ENCODE measurements at places on chromosomes 3 and 15.

- no peak for DNase-seq
These were observed at the start of gene PARP15 for GRCh38 chr3:122577409-122578031. PARP15 (plus strand) TSS chr3:122577650; CDS start chr3:122577668, 18 bp downstream.

DNA sequence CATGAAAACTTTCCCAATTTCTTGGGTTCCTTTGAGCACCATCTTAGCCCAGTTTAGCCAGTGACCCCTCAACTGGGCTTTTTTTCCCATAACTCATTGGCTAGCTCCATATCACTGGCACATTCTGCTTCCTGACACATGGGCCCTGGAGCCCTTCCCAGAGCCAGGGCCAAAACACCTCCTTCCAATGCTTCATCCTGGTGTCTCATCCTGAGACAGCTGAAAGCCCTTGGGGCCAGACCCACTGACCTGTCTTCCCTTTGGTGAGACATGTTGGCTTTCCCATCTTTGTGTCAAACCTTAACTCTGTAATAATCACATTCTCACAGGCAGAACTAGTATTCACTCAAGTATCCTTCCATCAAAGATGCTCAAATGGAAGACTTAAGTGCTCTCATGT is 82.6 kb upstream of the SMAD3 start:
- no peak for DNase-seq

- no peak for DNase-seq
These were observed 869.2 kb downstream of the IGSF11 start for GRCh38 chr3:118165413-118165812.

- DNase-seq = no peak
These were observed 471.0 kb downstream of the ZPLD1 start for GRCh38 chr3:102905811-102906210.

DNA sequence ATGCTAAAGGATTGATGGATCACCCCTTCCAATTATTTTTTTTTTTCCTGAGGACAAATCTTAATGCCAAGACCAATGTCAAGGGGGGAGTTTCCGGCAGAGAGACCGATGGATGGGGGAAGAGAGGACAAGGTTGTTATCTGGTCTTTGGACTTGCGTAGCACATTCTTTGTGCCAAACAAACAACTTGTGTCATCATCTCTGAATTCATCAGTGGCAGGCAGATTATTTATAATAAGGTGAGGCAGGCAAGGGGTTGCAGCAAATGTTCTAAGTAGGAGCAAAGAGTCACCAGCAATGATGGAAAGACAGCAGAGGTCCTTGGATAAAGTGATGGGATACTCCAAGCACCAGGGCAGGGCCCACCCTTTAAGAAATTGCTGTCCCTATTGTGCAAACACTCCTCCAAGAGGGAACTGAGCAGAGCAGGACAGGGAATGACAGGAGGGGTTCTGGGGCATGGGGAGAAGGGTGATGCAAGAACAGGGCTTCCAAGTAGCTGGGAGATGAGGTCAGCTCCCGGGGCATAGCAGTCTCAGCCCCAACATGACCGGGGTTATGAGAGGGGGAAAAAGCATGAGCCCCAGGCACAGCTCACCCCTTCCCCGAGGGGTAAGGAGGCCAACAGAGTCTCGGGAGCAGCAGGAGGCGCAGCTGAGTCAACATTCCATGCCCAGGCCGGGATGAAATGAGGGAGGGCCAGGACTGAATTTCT is 57.4 kb downstream of the ANXA2 start:
- DNase-seq = no peak

DNA sequence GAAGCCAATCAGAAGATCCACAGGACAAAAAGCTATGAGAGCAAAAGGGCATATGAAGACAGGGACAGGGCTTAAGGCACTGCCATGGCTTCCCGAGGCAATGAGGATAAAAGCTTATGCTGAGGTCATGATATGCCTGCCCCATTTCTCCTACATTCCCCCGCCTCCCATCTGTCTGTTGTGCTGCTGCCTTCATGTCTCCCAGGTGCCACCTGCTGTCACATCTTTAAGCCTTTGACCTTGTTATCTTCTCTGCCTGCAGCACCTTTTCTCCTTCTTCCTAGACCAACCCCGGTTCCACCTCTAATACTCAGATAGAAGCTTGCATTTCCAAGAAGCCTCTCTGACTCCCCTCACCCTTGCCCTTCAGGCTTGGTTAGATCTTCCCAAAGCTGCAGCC is 213.8 kb downstream of the ARRDC4 start:
- no peak for DNase-seq

GRCh38 chr15:76451540-76451939 is 115.0 kb downstream of the ISL2 start:
- DNase-seq = no peak

DNA sequence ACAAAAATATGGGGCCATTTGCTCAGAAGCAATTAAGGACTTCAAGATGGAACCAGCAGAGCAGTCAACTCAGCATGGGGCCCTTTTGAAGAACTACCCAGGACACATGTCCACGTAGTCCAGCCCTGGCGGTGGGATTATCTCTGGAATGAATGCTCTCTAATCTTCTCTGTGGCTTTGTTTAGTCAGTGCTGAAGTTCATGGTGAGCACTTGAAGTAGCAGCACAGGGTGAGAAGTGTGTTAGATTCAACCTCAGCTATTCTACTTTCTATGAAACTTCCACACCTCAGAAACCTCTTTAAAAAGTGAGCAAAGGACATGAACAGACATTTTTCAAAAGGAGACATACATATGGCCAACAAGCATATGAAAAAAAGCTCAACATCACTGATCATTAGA is 74.4 kb downstream of the THRB start:
- no peak for DNase-seq

DNA sequence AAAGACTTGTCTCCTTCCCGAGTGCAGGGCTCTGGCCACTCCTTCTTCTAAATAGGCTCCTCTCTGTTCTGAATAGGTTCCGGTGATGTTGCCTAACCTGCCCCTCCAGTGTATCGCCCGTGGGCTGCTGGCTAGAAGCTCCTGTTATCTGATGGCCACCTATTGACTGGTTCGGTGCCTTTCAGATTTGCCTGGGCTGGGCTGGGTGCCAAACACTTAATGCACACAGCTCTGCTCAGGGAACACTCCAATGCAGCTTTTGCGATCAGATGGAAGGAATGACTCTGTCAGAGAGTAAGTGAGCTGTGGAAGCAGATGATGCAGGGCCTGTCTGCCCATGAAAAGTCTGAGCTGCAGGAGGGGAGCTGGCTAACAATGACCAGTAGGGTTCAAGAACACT is 112.9 kb downstream of the CORO2B start:
- no peak for DNase-seq

DNA sequence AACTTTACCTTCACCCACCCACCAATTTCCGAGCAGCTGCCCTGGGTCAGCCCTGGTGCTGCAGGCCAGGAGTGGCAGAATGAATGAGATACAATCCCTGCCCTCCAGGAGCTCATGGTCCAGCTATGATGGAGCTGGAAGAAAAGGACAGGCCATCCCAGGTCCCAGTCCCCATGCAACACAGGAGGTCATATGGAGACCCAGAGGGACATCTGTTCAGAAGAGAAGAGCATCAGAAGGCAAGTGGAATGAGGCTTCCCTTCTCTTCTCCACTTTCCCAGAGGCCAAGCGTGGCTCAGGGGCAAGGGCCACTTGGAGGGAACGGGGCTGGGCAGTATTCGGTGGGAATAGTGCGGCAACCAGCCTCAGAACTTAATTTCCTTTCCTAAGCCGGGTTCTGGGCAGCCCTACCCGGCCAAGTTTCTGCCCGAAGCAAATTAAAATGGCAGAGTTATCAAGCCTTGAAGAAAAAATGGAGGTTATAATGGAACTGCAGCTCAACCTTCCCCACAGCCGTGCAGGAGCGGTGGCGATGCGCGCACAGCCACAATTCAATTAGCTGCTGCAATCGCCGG is 35.9 kb downstream of the TLE3 start:
- peak; percentile 47 for DNase-seq

DNA sequence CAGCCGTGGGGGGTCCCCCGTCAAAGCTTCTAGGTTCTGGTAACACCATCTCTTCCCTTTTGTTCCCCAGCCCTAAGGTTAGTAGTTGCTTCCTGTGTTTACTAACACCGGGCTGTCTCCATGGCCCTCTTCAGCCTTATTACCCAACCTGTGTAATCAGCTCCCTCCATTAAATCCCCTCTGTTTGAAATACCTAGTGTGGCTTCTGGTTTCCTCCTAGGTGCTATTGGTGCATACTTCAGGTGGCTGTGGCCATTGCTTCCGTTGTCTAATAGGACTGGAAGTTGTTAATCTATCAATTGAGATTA is 35.3 kb downstream of the MOBP start:
- no peak for DNase-seq

GRCh38 chr15:98805434-98806274 is 157.3 kb downstream of the IGF1R start:
- no peak for DNase-seq

- no peak for DNase-seq
These were observed 46.0 kb downstream of the RHCG start for GRCh38 chr15:89450076-89451006.

GRCh38 chr3:53140847-53141845 is 10.9 kb upstream of the RFT1 start:
- DNase-seq = no peak

DNA sequence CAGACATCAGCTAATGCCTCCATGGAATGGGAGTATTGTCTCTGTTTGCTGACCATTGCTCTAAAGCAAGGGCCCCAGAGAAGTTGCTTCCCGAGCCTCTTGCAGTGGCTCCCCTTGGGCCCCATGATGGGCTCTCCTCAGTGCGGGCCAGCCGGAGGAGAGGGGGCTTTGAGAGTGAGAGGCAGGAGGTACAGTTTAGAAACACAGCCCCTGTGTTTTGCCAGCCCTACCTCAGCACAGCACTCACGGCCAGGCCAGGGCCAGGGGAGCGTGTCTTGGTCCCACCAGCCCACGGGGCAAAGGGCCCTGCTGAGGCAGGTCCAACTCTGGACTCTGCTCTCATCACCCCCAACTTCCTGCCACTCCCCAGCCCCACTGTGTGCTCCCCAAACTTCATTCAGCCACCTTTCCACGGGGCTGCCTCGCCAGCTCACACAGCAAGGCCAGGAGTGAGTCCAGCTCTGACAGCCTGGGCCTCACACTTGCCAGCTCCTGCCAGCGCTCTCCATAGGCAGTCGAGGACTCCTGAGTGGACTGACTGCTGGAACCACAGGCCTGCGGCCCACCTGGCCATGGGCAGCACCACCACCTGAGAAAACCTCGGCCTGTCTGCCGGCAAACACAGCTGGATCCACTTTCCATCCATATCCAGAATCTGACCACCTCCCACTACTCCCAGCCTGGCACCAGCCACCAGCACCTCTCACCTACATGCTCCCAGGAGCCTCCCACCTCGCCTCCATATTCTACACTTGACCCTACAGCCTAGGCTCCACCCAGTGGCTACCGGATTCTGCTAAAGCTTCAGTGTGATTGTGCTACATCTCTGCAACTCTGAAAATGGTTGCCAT is 99.0 kb downstream of the TLE3 start:
- DNase-seq = no peak

- DNase-seq = no peak
These were observed 41.5 kb downstream of the RBP2 start for GRCh38 chr3:139434764-139435307.

DNA sequence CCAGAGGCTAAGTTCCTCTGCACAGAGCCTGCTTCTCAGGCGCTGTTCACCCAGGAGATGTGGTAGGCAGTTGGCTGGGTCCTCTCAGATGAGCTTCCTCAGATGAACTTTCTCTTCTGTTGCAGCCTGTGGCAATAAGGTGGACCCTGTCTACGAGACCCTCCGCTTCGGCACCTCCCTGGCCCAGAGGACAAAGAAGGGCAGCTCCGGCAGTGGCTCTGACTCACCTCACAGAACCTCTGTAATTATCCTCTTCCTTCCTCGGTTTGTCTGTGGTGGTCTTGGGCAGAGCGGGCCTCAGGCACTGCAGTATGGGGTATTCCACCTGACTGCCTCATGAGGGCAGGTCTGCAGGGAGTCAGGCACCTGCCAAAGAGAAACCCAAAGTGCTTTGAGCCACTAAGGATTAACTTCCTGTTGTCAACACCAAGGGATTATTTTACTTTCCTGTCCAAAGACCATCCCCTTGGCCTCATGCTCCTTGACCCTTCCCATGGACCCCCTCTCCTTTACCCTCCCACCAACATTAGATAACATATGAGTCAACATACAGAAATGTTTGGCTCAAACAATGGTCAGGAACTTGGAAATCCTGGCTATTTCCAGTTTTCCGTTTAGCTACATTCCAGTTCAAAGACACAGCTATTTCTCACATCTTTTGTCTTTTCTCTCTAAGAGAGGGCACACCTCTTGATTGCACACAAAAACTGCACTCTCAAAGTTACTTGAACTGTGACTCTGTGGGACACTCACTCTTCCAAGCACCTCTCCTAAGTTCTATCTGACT is 105.9 kb downstream of the STAC start:
- DNase-seq = no peak

- no peak for DNase-seq
These were observed 138.8 kb upstream of the TLE3 start for GRCh38 chr15:70236341-70237086.

DNA sequence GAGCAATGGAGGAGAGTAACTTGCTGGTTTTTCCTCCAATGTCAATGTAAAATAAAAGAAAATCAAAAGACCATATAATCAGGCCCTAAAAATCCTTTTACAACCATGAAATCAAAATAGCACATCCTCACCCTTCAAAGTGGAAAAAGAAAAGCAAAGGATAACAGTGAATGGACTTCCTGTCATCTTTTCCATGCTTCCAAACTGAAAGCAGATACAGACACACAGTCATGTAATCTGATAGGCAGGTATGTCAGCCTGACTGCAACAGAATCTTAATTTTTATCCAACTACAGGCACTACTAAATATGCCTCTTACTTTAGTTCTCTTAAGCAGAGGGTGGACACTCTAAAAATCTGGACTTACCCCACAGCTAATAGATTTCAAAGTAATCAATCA is 27.8 kb upstream of the IGDCC4 start:
- no peak for DNase-seq

GRCh38 chr3:185460719-185461350 is 38.0 kb downstream of the TMEM41A start:
- no peak for DNase-seq

DNA sequence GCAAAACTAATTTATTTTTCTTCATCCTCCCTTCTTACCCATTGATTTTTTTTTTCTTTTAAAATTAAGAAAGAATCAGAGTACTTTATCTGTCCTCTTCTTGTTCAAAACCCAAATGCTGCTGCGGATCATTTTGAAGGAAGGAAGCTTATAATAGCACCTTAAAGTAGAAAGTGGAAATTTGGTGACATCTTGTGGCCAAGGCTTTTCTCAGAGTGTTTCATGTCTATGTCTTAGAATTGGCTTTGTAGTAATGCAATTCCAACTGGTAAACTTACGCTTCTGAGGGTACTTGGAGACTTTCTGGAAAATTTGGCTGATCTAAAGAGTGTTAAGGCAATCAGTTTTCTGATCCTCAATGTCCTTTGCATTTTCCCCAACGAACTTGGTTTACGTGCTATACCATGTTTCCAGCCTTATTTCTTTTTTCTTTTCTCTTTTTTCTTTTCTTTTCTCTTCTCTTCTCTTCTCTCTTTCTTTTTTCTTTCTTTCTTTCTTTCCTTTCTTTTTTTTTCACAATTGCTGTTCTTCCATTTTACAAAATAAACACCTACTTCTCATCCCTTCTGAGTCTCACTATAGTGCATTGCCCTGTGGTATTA is 30.7 kb downstream of the C3orf38 start:
- no peak for DNase-seq
